Thymus (tissue), 14 donors: ENCODE measurements at places on chromosomes 7 and 10.

DNA sequence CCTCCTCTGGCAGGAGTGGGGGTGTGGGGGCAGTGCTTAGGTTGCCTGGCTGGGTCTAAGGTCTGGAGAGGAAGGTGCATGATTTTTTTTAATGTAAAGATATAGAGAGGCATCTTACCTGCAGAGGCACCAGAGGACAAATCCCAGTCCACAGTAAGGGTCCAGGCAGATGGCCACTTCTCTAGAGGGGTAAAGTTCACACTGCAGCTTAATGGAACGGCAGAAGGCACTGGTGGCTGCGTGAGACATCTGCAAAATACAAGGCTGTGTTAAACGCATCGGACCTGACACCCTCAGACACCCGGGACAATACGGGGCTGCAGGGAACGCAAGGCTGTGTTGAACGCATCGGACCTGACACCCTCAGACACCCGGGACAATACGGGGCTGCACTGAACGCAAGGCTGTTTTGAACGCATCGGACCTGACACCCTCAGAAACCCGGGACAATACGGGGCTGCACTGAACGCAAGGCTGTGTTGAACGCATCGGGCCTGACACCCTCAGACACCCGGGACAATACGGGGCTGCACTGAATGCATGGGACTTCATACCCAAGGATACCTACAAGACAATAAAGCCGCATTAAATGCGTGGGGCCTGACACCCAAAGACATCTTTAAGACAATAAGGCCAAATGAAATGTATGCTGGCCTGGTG lies 206.0 kb downstream of the ZMYND11 start:
- no peak for DNase-seq

GRCh38 chr7:142248166-142249160 lies 9.4 kb downstream of the PRSS58 start:
- DNase-seq, result no peak

DNA sequence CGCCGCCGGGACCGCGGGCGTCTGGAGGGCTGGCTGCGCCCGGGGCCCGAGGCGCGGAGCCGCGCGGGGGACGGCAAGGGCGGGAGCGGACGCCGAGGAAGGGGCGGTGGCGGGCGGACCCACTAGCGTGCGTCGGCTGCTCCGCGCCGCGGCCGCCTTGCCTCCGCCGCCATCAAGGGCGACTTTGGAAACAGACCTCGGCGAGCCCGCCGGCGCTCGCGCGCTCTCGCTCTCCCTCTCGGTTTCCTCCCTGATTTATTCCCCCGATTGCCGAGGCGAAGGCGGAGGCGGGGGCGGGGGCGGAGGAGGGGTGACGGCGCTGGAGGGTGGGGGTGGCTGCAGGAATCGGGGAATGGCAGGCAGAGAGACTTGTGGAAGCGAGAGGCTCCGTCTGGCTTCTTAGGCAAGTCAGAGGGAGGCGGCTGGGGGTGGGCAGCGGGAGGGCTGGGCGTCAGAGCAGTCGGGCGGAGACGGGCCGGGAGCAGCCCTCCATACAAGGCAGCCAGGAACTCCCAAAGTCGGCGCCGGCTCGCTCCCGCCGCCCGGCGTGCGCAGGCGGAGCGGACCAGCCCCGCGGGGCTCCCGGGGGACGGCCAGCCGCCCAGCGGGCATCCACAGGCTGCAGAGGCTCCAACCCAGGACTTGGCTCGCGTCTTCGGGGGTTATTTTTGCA lies at the start of gene CACNA2D1:
CACNA2D1 (minus strand) TSS at position 231 of the 673 bp plus-strand sequence.
- no peak for DNase-seq

- no peak for DNase-seq
These were observed 87.8 kb upstream of the LRRC4 start for GRCh38 chr7:128119036-128119435.

DNA sequence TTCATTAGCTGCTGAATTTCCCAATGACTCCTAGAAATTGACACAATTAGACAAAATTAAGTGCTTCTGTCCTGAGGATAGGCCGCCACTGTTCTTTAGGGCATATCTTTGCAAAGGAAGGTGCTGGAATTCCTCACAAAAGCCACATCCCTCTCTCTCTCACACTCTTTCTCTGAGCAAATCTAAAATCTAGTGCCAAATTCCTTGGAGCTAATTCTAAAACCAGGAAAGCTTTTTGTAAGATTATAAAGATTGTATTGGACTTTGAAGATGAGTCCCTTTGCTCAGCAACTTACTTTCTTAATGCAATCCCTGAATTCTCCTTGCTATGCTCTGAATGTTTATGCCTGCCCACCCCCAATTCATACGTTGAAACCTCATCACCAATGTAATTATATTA lies 288.9 kb downstream of the KCNMA1 start:
- no peak for DNase-seq

DNA sequence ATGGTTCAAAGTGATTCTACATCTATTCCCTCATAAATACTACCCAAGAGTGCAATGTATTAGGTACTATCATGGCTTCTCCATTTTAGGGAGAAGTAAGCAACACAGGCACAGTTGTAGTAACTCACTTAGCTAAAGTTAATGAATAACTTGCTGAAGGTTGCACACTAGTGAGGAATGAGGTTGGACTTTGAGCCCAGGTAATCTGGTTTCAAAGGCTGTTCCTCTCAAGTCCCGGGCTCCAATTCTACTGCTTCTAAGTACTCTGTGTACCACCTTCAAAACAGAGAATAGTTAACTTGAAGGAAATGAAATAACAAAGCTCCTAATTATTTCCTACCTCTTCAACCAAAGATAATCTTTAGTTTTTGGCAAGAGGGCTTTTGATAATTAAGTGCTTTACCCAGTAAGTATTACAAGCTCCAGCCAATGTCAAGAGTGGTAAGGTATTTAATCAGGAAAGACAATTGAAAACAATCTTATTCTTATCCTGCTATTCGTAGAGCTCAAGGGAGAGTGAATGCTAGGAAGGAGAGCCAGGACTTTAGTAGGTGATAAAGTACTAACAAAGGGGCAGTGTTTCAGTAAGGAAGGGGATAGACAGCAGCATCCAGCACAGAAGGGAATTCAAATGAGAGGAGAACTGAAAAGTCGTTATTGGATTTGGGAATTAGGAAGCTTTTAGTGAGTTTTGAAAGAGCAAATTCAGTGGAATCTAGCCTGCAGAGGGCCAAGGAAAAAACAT lies 158.2 kb upstream of the PTPRZ1 start:
- DNase-seq, result no peak

DNA sequence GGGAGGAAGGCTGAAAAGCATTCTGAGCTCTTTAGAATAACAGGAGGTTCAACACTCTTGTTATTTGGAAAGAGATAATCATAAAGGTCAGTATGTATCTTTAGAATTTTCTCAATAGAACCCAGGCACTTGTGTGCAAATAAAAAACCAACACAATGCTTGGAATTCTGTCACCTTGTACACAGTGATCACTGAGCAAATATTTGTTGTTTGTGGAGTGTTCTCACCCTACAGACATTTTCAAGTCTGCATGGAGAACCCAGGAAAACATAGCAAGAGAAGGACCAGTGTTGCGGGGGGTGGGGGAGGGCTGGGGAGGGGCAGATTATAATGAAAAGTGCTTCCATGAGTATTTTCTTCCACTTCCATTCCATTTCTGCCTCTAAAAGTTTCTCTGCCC lies 87.4 kb downstream of the FAM107B start:
- DNase-seq, result no peak

GRCh38 chr7:50212666-50213621 lies 91.6 kb upstream of the IKZF1 start:
- peak; percentile 62 for DNase-seq

- DNase-seq, result no peak
These were observed 4.5 kb downstream of the EIF4H start for GRCh38 chr7:74178632-74179031.

GRCh38 chr7:138001529-138002095 lies at the start of gene CREB3L2:
TSS of gene CREB3L2 (minus strand) at chr7:138002086. CDS start at chr7:138001705, 381 bp downstream.
- peak; percentile 58 for DNase-seq

DNA sequence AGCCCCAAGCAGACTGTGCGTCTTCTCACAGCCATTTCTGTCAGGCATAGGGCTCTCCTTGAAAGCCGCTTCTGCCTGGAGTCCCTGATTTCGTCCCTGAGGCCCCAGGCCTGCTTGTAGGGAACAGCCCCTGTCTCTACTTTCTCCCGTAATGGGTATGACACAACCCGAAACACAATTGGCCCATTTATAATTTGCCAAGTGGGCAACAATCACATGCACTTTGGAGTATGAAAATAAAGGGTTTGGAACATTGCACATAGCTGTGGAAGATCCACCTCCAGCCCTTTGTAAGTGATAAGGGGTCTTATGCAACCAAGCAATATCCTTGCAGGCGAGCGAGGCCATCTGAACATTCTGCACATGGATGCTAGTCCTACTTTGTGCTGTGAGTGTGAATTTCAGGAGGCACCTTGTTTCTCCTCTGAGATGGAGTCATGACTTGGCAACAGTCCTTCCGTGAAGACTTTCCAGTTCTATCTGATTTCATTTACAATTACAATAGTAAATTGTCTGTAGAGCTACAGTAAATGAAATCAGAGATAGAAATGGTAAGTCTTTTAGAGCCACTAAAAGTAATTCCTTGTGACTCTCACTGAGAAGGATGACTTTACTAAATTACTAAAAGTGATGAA lies 141.5 kb downstream of the CUBN start:
- no peak for DNase-seq

GRCh38 chr7:2436341-2437104 lies 33.1 kb downstream of the CHST12 start:
- DNase-seq, result no peak

DNA sequence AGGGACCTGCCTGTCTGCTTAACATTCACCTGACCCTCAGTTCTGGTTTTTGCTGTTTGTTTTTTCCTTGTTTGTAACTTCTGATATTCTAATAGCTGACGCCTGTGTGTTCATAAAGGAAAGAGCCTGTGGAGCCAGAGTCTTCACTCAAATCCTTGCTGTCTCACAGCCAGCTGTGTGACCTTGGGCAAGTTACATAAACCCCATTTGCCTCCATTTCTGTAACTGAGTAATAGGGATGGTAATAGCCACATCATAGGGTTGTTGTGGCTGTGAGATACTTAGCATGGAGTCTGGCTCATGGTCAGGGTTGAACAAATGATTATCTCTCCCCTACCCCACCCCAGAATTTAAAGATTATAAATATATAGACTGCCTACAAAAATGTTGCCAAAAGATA lies 27.0 kb downstream of the WBP1L start:
- DNase-seq, result no peak

DNA sequence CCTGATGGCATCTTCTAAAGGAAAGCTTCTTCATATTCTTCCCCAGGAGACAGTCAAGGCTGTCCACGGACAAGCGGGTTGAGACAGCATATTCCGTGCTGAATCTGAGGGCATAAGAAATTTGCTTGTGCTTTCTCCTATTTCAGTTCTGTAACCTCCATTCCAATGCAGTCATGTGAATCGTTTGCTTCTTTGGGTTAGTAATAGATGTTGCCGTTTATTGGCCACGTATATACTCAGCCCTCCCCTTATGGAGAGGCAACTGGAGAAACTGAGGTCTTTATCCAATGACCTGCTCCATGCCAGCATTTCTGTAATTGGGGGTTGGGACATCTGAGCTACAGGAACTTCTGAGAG lies 38.9 kb downstream of the LYZL1 start:
- no peak for DNase-seq

DNA sequence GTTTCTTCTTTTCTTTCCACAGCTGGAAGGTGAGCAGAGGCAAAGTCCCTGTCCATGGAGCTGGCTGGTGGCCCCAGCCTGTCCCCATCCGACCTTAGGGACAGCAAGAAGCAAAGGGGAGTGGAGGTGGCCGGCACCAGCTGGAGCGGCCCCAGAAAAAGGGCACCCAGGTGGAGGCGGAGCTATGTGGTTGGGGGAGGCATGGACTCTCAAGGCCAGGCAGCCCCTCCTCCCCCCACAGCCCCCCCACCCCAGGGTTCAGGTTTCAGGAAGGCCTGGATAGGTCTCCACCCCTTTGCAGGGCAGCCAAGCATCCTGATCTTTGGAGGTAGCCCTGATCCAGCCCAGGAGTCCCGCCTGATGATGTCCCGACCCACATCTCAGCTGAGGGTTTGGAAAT lies at the start of gene SSC4D:
SSC4D (minus strand) TSS at position 161 of the 400 bp plus-strand sequence. CDS start 5,258 bp downstream, outside the sequence.
- no peak for DNase-seq

GRCh38 chr10:123559066-123559822 lies 106.9 kb upstream of the GPR26 start:
- DNase-seq, result no peak

GRCh38 chr7:50818324-50818723 lies 35.6 kb upstream of the GRB10 start:
- no peak for DNase-seq

GRCh38 chr7:41592236-41592635 lies 110.7 kb downstream of the INHBA start:
- no peak for DNase-seq

GRCh38 chr7:68576366-68576765 lies 1021.9 kb upstream of the AUTS2 start:
- DNase-seq, result no peak

DNA sequence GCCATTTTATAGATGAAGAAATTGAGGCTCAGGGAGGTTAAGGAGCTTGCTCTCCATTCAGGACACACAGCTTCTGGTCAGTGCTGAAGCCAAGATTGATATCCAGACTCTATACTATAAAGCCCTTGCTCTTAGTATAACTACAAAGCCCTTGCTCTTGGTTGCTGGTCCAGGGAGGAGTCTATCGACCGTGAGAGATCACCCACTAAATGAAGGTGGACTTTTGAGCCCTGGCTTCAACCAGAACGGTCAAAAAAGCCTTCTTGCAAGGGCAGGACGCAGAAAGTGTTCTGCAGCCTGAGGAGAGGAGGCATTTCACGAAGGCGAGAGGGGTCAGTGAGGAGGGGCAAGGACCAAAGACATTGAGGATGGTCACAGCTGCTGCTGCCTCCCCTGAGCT lies 176.3 kb downstream of the CYP26A1 start:
- no peak for DNase-seq

DNA sequence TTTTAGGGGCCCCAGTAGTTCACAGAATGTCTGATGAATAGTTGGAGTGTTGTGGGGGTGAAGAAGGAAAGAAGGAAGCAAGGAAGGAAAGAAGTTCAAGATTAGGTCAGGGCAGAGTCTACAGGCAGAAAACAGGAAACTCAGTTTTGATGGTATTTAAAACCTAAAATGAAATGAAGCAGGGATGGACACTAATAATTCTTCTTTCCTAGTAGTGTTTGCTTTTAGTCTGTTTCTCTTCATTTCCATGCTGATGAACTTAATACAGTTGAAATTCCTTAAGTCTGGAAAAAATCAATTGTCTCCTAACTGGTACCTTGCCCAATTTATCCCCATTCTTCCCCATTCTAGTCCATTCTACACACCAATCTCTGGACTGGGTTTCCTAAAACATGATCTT lies 59.0 kb upstream of the GSAP start:
- no peak for DNase-seq

DNA sequence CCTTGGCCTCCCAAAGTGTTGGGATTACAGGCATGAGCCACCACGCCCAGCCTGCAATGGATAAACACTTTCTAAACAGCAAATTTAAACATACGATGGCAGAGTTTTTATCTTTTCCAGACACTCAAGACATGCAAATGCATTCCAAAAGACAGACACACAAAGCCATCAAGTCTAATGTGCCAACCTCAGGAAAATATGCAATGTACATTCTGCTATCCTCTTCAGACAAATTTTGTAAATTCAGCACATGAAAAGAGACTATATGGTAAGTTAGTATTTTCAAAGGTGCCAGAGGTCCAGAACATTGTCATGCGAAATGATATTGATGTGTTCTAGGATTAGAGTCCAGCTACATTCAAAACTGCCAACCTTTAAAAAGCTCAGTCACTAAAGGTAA lies 19.8 kb downstream of the HACD1 start:
- no peak for DNase-seq
